ENCODE measurements at places on chromosomes 16 and 17.

DNA sequence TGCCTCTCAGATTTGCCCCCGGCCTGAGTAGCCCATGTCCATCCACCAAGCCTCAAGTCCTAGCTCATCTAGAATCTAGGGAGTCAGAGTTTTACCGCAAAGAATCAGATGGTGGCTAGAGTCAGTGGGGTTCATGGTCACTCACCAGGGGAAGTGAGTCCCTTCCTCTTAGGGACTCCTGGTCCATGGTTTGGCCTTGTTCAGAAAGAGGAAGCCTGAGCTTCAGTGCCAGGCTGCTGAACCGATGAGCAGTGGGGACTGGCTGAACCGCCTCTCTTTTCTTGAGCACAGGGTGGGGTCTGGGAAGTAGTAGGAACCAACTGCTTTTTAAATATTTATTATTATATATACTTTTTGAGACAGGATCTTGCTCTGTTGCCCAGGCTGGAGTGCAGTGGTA is 160.3 kb downstream of the NTN1 start:
- no peak for DNase-seq

GRCh38 chr16:50731130-50731988 is 10.5 kb upstream of the CYLD start:
- DNase-seq = no peak

- DNase-seq = no peak
Observed at GRCh38 chr16:74716355-74716754, 15.7 kb upstream of the MLKL start.

GRCh38 chr16:24670623-24671454 is 58.6 kb upstream of the TNRC6A start:
- peak; percentile 75 for DNase-seq

DNA sequence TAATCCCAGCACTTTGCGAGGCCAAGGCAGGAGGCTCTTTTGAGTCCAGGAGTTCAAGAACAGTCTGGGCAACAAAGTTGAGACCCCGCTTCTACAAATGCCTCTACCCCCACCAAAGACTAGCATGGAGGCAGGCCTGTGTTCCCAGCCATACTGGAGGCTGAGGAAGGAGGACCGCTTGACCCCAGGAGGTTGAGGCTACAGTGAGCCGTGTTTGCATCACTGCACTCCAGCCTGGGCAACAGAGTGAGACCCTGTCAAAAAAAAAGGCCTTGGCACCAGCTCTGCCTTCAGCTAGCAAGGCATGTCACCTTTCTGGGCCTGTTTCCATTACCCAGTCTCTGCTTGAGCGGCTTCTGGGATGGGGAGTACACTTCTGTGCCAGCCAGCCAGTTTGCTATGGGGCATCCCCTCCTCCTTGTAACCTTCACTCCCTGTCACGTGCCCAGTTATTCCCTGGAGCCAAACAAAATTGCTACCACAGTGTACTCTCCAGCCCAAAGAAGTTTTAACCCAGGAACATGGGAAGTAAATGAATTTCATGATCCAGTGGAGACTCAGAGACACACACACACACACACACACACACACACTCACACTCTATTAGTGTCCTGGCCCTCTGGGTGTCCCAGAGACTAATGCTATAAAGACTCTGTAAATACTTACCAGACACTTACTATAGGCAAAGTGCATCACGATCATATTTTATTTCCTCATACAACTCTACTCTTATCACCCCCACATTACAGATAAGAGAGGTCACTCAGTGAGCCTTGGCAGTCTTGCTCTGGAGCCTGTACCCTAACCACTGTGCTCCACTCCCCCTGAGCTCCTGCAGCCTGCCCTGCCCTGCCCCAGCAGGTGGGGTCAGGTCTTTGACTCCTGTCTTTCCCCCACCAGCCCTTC is 2.5 kb downstream of the CISD3 start:
- no peak for DNase-seq

DNA sequence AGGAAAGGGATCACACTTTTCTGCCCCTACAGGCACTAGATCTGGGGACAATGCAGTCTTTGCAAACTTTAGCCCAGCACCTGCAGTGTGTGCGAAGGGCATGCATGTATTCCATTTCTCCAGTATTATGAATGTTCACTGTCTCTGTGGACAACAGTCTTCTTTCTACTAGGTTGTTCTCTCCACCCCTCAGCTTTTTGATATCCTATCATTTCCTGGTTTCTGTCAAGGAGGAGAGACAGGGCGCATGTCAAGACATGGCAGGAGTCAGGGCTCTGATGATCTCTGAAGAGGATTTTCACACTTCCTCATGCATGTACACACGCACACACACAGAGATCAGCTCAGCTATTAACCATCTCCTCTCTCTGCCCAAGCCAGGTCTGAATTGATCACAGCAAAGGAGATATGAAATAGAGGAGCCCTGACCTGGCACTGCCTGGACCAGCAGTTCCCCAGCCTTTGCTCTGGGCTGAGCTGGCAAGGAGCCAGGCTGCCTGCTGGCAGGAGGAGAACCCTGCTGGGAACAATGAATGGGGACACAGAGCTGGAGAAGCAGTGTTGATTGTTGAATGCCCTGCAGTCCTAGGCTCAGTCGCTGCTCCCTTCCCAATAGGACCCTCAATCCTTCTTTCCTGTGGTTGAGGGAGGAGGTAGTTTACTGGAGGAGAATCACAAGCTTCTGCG is 2.6 kb downstream of the GPR179 start:
- peak; percentile 93 for DNase-seq

- no peak for DNase-seq
Observed at GRCh38 chr17:59388069-59388556, 56.7 kb downstream of the YPEL2 start.

DNA sequence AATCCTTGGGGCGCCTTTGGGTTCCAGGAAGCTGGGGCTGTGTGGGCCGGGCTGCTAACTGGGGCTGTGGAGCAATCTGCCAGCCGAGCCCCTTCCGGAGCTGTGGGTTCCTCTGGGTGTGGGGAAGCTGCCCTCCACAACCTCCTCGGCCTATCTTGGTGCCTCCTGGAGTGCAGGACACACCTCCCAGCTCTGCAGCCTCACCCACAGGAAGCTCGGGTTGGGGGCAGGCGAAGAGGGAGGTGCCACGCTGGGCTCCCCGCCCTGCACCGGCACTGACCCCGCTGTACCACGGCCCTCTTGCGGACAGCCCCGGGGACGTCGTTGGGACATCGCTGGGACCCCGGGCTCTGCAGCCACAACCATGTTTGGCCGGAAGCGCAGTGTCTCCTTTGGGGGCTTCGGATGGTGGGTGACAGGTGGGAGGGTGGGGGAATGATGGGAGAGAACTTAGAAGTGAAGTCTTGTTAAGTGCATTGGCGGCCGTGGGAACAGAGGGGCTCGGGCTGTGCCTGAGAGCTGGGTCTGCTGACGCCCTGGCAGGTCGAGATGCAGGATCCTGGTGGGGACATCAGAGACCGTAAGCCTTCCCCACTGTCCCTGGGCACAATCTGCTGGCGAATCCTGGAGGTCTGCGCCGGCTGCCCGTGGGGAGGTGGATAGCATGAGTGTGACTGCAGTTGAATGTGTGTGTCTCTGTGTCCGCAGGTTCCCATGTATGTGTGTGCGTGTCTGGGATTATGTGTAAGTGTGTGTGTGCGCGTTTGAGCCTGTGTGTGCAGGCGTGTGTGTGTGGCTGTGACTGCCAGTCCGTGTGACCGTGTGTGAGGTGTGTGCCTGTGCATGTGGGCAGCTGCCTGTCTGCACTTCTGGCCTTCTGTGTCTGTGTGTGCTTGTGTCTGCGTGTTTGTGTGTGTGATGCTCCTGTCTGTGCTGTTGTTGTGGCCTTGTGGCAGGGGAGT is at the start of gene RAP1GAP2:
TSS of gene RAP1GAP2 (plus strand) at position 275 of the 962 bp plus-strand sequence. CDS start at position 365, 90 bp downstream.
- DNase-seq = no peak

- no peak for DNase-seq
Observed at GRCh38 chr17:18978655-18979054, 25.9 kb downstream of the FAM83G start.

DNA sequence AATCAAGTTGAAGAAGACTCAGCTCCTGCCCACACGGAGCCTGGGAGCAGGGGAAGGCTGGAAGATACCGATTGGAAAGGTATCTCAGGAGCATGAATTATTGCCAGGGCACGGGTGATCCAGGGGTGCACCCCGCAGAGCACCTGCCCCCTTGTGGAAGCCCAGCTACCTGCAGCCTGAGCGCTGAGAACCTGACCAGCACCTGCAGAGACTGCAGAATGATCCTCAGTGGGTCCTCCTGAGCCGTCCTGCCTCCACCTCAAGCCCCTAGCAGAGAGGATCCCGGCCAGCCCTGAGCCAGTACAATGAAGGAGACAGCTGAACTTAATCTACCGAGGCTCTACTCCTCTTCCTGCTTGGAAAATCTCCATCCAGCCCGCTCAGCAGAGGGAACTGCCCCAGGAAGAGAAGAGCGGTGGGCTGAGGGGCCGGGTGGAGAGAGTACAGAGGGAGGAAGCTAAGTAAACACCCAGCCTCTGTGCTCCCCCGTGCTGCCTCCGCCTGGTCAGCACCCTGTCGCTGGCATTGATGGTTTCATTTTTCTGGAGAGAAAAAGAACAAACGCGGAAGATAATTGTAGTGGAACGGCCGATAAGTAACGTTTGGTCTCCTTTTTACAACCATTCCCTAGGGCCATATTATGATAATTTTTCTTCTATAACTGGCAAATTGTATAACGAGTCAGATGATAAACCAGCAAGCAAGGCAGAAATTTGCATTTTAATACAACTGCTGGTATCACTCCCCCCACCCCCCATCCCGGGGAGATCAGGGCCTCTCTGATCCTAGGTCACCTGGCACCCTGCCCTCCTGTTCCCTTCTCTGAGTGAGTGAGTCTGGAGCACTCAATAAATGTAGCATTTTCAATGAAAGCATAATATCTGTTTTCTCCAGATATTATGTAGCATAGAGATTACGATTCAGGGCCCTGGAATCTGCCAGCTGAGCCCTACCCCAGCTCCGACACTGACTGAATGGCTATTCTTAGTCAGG is 204.5 kb upstream of the RPL38 start:
- DNase-seq = no peak

GRCh38 chr16:28289048-28289447 is 3.3 kb upstream of the SBK1 start:
- no peak for DNase-seq

DNA sequence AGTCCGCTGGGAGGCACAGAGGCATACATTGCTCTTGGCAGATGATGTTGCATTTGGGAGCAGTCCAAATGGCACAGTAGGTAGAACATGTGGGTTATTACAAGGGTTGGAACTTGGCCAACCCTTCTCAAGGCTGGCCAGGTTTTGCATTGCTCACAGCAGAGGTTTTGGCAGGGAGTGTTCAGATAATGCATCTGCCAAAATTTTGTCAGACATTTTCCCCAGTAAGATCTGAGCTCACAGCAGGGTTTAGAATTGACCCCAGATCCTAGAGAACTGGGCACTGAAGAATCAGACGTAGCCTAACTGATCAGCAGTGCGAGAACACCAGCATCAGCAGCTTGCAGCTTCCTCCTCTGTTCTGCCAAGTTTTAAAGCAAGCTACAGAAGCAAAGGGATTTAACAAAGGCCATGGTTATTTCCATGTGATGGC is 468.8 kb upstream of the KIF2B start:
- no peak for DNase-seq

- no peak for DNase-seq
Observed at GRCh38 chr17:75590314-75590761, 2.7 kb downstream of the MYO15B start.

- DNase-seq = no peak
Observed at GRCh38 chr17:70924776-70925175, 755.4 kb downstream of the KCNJ2 start.

DNA sequence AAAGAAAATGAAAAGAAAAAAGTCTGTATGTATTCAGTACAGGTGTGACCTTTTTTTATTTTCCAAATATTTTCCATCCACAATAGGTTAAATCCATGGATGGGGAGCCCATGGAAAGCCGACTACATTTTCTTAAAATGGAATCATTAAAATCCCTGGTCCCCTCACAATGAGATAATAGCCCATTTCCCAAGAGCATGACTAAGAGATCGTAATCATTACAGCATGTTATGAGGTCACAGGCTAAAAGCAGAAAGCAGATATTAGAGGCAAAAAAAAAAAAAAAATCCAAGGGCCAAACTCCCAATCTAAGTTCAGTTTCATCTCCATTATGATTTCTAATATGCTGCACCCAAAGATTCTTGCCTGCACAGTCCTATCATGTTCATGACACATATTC is 44.7 kb downstream of the CYTH1 start:
- no peak for DNase-seq

DNA sequence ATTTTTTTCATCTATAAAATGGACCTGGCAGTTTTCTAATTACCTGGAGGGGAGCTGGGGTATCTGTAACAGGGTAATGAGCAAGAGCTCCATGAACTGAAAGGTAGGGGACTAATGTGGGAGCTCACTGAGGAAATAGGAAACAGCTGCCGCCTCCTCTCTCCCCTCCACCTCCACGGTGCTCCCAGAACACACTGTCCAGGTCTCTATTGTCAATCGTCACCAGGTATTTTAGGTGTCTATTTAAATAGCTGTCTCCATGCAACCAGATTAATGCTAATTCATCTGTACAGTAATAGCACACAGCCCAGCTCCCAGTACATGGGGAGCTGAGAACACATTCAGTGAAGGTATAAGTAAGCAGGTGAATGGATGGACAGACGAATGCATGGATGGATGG is 233.3 kb downstream of the GRIN2A start:
- no peak for DNase-seq

DNA sequence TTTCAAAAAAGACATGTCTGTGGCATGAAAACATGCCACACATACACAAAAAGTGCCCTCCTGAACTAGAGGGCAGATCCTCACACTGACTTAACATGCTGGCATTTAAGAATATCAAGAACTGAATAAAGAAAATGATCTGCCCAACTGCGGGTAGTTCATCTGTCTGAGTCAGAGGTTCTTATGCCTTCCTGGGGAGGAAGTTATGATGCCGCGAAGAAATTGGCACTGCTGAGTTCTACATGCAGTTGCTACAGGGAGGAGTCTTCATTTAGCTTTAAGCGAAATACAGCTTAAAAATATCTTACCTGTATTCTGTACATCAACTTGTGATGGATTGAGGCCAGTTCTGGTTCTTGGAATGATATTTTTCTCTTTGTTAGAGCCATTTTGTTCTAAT is 6.3 kb downstream of the ALDH3A2 start:
- no peak for DNase-seq

GRCh38 chr17:29019475-29020181 is 13.8 kb upstream of the SEZ6 start:
- DNase-seq = no peak

All from DMS79 (cell line).